ENCODE measurements at places on chromosomes 1 and 21.

DNA sequence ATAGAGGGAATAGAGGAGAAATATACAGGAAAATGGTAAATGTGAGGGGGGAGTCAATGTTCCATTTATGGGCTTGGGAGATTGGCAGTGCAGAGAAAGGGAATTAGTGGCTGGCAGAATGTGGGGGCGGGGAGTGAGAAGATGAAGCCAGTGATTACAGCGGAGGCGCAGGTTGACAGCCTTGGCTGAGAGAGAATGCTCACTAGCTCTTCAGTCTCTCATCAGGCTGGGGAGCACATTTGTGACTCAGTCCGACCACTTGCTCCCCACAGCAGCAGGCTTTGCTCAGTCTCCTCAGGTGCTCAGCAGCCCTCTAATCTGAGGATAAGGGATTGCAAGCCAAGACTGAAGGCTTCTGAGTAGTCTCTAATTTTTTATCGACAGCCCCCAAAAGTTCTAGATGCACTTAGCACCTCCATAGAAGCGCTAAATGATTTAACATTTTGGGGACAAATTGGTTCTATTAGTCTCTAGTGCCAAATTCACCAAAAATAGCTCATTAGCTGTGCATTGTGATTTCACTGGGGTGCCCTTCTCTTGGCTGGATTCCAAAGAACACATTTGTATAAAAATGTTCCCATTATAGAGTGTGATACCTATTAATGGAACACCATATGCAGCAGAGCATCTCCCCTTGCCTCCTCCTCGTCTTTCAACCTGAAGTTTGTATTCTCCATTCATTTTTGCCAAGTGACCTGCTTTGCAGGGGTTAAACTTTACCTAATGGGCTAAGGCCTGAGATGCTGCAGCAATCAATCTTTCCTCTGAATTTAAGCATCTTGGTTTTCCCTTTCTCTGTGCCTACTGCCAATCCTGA is 191.8 kb downstream of the ZNF326 start:
- no peak for DNase-seq

- peak; percentile 11 for DNase-seq
Measured at GRCh38 chr1:223556414-223557129, 108.9 kb downstream of the CAPN8 start.

DNA sequence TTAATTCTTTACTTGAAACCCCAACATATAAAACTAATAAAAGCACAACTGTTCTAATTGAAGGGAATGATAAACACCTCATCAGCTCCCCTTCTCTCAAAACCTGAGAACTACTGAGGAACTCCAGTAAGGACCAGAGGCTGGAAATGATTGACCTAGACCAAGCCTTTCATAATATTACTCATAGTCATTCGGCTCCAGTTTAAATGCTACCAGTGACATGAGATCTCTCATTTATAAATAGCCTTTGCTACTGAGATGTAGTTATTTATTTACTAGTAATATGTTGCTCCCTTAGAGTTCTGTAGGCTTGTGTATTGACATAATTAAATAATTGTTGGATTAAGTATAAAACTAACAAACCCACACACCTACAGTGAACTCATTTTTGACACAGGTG is 209.8 kb upstream of the PRMT6 start:
- DNase-seq, result no peak

- no peak for DNase-seq
Measured at GRCh38 chr1:164516591-164516990, 42.4 kb upstream of the PBX1 start.

- DNase-seq, result no peak
Measured at GRCh38 chr21:45556645-45557615, 14.7 kb upstream of the SLC19A1 start.

- no peak for DNase-seq
Measured at GRCh38 chr1:189084811-189085210, 1392.9 kb downstream of the BRINP3 start.

DNA sequence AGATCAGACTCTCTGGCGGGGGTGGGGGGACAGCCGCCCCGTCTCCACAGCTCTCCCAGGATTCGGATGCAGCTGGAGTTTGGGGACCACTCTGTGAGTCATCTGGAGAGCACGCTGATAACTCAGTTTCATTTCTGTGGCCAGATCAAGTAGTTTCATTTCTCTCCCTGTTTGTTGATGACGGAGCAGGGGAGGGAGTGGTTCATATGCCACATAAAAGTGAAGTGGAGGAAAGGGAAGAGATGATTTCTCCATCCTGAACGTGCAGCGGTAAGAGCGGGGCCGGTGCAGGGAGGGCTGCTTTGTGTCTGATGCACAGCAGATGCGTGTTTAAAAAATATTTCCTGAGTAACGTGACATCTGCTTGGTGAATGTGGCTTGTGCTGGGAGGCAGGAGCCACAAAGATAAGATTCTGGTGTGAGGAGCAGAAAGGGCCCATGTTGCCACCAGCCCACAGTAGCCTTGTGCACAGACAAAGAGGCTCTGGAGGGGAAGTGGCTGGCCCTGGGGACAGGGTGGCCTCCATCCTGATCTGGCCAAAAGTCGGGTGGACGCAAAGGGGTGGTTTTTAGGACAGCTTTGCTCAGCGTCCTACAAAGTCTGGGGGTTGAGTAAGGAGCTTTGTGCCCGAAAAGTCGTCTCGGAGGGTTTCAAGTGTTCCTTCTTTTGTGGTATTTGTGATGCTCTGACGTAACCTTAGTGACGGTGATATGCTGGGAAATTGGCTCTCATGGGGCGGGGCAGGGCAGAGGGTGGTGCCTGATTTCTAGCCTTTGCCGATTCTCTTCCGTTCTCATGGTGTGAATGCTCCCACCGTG is at the start of gene MX2:
Gene MX2 (plus strand): TSS at position 242 of the 819 bp plus-strand sequence. CDS start 14,880 bp downstream, outside the sequence.
- peak; percentile 86 for DNase-seq

GRCh38 chr1:2073382-2074230 is 23.4 kb downstream of the PRKCZ start:
- no peak for DNase-seq

GRCh38 chr1:228510803-228511413 is 23.7 kb downstream of the RNF187 start:
- no peak for DNase-seq

DNA sequence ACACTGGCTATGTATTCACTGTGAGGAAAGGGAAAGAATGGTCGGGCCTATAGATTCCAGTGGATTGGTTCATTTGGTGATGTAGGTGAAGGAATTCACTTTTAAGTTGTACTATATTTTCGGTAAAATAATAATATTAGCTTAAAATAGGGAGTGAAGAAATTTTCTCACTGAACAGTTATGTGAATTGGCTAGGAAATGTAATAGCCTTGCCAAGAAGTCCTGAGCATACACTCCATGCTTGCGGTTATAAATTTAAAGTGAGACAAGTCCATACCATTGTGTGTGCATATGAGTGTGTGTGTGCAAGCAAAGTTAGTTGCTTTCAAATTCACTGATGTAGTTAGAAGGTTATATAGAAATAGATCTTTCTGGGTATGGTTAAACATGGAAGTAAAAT is 1651.0 kb downstream of the NCAM2 start:
- DNase-seq, result no peak

- no peak for DNase-seq
Measured at GRCh38 chr1:19770436-19771190, 29.1 kb downstream of the TMCO4 start.

GRCh38 chr1:230836793-230837192 is 31.5 kb downstream of the C1orf198 start:
- DNase-seq, result no peak

DNA sequence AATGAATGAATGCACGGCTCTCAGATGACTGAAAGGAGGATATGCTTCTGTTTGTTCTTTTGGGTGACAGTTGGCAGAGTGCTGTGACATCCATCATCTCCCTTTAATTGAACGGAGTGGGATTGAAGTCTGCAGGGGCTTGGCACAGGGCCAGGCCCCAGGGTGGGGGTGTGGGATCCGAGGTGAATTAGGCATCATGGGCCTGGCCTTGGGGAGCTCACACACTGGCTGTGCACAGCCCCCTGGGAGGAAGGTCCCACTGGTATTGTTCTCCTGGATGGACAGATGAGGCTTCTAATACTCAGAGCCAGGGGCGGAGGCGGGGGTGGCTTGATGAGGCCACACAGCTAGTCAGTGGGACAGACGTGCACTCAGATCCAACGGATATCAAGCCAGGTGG is 19.3 kb downstream of the EPHB2 start:
- DNase-seq, result no peak

DNA sequence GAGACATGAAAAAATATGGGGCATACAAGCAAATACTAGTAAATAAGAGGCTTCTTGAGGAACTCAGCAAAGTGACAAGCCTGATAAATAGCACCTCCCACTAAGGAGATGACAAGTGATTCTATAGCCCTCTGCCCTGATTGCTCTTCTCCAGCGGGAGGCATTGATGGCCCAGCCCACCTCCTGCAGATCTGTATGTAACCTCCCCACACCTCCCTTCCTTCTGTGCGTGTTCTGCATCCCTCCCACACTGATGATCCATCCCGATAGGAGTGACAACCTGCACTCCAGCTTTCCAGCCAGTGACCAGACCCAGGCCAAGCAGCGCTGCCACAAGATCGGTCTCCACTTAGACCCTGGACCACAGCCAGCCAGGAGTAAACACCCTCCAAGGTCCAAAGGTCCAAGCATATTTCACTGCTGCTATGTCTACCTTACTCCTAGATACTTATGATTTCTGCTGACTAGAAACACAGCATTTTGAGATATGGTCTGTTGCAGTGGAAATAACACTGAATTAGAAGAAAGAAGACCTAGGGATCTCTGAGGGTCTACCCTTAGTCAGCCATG is 176.1 kb downstream of the BRINP2 start:
- no peak for DNase-seq

Data from CD4-positive, alpha-beta T cell treated with Interleukin-2 at 100 ng/mL for 4 hours (primary cell).